ENCODE measurements at places on chromosomes 4 and X.
A peak's percentile ranks its signal among the peaks of the same experiment; 100 is the strongest.

DNA sequence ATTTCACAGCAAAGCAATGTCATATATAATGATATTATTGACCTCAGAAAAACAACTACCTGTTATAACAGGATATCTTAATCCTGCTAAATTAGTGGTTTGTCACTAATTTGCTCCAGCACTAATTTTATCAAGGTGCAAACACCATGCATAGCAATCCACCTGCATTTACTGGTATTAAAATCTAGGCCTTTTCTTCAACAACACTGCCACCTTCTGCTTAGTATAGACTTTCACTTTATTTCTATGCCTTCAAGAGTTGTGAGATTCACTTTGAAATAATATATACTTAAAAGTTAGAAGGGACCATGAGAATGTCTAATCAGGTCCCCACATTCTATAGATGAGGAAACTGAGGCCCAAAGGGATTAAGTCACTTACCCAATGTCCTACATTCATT is 82.1 kb upstream of the IQCM start:
- no peak for DNase-seq

DNA sequence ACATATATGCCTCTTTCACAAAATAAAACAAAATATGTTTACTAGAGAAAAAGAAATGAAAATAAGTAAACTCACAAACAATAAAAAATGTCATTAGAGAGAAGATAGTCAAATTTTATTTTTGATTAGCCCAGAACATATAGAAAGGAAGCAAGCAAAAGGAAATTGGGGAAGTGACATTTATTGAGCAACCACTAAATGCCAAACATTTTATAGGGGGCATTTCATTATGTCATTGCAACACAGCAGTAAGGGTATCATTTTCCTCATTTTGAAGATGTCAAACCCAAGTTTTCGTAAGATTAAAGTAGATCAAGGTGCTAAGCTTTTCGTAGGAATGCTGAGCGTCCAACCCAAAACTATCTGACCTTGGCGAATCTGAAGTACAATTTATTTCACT is 1331.5 kb upstream of the PABPC4L start:
- no peak for DNase-seq

GRCh38 chr4:88352062-88352740 is 26.5 kb upstream of the HERC6 start:
- peak; percentile 45 for DNase-seq

DNA sequence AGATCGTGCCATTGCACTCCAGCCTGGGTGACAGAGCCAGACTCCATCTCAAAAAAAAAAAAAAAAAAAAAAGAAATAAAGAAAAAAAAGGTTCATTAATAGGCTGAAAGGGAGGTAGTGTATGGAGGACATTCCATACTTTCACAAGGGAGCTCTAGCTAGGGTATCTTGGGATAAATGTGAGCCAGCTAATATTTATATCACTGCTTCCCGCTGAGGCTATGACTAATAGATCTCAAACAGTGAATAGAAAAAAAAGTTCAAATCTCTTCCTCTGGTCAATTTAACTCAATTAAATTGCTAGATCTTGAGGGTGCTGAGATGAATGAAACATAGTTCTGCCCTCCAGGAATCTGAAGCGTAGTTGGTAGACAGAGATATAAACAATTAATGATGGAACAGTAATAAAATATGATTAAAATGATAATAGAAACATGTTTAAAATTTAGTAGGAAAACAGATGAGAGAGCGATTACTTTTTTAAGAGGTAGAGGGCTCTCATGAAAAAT is 55.7 kb upstream of the SHISA3 start:
- DNase-seq: no peak

- no peak for DNase-seq
Observed at GRCh38 chr4:38985410-38986100, 46.7 kb downstream of the TMEM156 start.

- DNase-seq: no peak
Observed at GRCh38 chrX:68989865-68990606, 161.2 kb downstream of the EFNB1 start.

DNA sequence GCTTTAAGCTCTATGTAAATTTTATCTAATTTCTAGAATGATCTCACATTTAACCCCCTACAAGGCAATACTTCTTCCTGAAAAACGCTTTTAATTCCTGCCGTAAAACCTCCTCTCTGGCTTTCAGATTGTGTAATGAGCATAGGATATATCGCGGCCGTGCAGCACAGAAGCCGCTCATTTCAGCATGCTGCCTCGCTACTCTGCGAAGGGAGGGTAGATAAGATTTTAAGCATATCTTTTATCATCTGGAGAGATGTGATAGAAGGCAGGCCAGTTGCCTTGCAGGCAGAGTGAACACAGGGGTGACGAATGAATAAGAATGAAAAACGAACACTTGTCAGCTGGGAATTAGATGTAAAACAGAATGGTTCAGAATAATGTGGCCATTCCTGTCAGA is 265.5 kb downstream of the UNC5C start:
- DNase-seq: no peak

GRCh38 chr4:170271723-170272122 is 182.0 kb upstream of the AADAT start:
- no peak for DNase-seq

GRCh38 chr4:1939664-1940509 is 68.7 kb downstream of the NSD2 start:
- peak; percentile 60 for DNase-seq

- no peak for DNase-seq
Observed at GRCh38 chrX:133215747-133216146, 2.4 kb downstream of the TFDP3 start.

- no peak for DNase-seq
Observed at GRCh38 chrX:97907791-97908190, 1024.1 kb downstream of the RPA4 start.

- no peak for DNase-seq
Observed at GRCh38 chrX:73868916-73869315, 305.9 kb downstream of the CHIC1 start.

GRCh38 chr4:176387571-176387970 is 67.8 kb downstream of the SPCS3 start:
- DNase-seq: no peak

DNA sequence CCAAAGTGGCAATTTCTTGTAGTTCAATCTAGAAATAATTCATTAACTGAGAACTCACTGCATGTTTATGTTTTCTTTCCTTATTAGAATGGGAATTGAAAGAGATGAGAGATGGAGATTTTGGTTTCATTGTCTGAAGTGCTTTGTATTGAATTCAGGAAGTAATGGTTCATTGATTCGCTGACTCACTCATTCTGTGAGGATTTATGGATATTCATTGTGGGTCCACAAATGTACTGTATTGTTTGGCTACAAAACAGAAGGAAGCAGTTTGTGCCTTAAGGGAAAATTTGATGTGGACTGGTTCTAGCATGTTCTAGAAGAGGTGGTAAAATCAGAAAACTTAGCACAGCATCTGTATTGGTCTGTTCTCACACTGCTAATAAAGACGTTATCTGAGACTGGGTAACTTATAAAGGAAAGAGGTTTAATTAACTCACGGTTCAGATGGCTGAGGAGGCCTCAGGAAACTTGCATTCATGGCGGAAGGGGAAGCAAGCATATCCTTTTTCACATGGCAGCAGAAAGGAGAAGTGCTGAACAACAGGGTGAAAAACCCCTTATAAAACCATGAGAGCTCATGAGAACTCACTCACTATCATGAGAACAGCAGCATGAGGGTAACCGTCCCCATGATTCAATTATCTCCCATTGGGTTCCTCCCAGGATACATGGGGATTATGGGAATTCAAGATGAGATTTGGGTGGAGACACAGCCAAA is 132.3 kb upstream of the VCX3A start:
- DNase-seq: no peak

DNA sequence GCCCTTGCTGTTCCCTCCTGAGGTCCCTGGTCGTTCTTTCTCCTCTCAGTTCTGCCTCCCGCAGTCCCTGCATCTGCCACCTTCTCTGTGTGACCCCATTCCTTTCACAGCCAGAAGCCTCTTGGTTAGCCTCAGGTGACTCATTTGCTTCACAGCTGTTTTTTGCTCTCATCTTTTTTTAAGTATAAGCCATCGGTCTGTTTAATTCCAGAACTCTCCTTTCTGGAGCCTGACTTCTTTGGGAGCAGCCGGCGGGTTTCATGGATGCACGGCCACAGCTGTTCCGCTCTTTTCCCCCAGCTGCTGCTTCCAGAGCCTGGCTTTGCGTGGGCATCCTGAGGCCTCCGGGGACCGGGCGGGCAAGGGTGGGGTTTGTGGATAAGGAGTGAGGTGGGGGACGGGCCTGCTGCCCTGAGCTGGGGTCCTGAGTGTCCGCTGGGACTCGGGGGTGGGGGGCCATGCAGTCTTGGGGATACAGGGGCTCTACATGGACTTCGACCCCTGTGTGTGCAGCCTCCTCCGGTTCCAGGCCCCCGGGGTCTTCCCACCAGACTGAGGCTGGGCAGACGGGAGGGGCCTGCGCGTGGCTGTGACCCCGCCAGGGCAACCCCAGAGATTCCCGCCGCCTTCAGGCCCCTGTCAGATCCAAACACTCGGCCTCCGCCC is 46.7 kb downstream of the PCGF3 start:
- no peak for DNase-seq

GRCh38 chrX:136268051-136269048 is 17.1 kb upstream of the MAP7D3 start:
- no peak for DNase-seq

DNA sequence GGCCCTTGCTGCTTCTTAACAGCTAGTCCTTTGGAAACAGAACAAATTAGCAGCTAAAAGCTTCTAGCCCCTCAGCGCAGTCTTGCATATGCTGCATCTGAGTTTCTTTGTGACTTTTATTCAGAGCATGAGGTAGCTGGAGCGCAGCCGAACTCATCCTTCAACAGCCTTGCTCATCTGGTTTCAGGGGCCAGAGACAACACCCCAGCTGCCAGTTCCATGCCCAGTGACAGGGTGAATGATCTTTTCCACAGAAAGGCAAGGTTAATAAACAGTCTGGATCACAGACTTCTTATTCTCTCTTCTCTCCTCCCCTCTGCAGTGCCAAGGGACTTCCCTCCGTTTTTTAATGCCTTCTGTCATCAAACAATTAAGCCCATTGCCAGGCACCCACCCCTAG is 216.6 kb upstream of the INTU start:
- no peak for DNase-seq

DNA sequence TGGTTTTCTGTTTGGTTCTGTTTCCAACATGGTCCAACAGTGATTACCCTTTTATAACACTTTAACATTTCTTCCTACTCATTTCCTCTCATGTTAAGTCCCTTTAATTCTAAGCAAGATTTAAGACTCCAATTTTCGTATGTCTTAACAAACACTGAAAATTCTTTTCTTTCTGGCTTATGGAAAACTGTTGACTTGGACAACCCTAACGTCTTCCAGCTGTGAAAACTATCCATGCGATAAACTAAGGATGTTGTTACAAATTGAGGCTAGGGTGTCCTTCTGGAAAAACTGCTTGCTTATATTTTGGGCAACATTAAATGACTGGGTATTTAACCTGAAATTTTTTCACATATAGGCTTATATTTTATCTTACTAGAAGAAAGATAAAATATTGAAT is 33.9 kb upstream of the RTL3 start:
- DNase-seq: no peak

DNA sequence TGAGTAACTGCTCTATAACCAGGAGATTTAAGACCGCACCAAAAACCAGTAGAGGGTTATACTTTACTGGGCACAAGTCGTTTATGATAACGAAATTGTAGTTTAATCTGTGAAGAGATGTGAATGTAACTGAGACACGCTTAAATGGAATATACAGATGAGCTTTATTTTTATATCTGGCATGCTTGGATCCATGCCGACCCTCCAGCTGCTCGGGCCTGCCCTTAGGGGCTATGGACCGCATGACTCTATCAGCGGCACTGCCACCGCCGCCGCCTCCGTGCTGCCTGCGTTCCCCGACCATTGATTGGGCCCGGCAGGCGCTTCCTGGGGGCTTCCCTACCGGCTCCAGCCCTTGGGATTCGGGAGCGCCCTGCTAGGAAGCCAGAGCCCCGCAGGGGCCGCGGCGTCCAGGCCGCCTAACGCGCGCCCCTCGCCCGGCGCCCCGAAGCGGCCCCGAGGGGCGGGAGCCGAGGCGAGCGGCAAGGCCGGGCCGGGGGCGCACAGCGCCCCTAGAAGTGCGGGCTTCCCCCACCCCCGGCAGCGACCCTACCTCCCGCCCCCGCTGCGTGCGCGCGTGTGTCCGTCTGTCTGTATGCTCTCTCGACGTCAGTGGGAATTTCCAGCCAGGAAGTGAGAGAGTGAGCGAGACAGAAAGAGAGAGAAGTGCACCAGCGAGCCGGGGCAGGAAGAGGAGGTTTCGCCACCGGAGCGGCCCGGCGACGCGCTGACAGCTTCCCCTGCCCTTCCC is at the start of gene NFKB1:
Gene NFKB1, plus strand, starts transcription at position 664 of the 751 bp plus-strand sequence. CDS start 24,160 bp downstream, outside the sequence.
- DNase-seq: peak; percentile 32

- peak; percentile 58 for DNase-seq
Observed at GRCh38 chr4:149638073-149638472, 177.6 kb downstream of the IQCM start.

DNA sequence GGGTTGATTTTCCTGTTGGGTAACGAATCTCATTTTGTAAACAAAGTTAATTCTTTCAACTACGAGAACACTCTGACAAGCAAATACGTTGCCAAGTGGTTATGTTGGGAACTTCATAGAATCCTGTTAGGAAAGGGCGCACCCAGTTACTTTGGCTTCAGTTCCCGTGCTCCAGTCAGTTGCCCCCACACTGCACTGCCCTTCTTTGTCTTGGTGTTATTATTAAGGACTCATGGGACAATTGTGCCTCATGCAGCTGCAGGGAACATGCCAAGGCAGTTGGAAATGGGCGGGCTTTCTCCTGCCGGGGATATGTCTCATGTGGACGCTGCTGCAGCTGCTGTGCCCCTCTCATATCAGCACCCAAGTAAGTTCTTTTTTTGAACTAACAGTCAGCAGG is 28.9 kb downstream of the OFD1 start:
- DNase-seq: no peak

DNA sequence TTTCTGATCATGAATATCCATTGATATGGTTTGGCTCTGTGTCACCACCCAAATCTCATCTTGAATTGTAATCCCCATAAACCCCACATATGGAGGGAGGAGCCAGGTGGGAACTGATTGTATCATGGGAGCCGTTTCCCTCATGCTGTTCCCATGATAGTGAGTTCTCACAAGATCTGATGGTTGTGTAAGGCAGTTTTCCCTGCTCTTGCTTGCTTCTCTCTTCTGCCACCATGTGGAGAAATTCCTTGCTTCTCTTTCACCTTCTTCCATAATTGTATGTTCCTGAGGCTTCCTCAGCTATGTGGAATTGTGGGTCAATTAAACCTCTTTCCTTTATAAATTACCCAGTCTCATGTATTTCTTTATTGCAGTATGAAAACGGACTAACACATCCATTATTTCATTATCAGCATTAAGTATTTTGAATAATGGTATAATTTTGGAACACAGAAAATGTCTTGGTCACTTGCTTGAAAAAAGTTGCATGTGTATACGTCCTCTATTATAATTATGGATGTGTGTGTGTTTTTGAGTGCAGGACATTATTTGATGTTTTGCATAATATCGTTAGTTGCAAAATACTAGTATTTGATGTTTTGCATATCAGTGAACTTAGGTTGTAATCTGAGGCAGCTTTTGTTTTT is 334.6 kb downstream of the PCDH10 start:
- DNase-seq: peak; percentile 22

All from HS-5 (cell line).